IPS DF 6.9 (cell line): ENCODE measurements at places on chromosomes 6 and 20.

DNA sequence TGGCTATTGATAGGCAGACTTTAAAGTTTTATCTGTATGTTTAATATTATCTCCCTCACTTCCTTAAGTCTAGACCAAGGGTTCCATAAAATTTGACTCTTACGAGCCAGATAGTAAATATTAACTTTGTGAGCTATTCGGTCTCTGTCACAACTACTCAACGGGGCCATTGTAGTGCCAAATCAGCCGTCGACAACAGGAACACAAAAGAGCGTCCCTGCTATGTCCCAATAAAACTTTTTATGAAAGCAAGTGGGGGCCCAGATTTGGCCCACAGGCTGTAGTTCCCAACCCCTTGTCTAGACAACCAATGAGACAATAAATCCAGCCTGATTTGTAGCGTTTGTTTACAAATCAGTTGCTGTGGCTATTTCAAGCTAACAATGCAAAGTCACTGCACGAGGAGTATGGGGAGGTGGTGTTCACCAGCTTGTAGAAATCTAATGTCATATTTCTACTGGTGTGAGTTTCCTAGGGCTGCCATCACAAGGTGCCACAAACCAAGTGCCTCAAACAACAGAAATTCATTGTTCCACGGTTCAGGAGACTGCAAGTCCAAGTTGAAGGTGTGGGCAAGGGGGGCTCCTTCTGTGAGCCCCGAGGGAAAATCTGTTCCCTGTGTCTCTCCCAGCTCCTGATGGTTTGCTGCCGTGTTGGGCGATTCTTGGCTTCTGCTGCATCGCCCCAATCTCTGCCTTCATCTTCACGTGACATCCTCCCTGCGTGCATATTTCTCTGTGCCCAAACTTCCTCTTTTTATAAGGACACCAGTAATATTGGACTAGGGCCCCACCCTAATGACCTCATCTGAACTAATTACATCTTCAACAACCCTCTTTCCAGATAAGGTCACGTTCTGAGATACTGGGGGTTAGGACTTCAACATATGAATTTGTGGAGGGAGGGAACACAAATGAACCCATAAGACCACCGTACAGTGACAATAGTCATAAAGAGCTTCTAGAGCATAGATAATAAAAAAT, 356.0 kb upstream of the JARID2 start:
- no peaks in the 10 kb centered on the region for H3K36me3 ChIP-seq
- no peak overlapping the region for H3K4me3 ChIP-seq
- no peak for DNase-seq
- no peaks in the 10 kb centered on the region for H3K27me3 ChIP-seq
- H3K4me1 ChIP-seq = no peaks in the 10 kb centered on the region

- no peaks in the 10 kb centered on the region for H3K27me3 ChIP-seq
- no peaks in the 10 kb centered on the region for H3K36me3 ChIP-seq
Observed at GRCh38 chr6:11012295-11012754, 31.8 kb downstream of the ELOVL2 start.

DNA sequence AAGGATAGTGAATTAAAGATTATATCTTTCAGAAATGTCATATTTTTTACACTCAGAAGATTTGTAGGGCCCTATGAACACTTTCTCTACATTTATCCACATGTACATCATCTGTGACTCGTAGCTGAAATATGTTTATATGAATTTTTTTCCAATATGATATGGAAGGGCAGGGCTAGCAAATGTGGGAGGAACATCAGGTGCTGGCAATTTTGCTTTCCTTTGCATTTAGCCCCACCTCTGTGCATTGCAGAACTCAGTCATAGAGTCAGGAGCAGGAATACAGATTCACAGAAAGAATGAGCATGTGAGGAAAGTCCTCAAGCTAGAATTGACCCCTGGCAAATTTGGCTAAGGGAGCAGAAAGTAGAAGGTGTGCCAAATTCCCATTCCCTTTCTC, 129.9 kb downstream of the CRYBG1 start:
- H3K27ac ChIP-seq = no peak overlapping the region
- DNase-seq = no peak
- H3K4me1 ChIP-seq = no peaks in the 10 kb centered on the region
- no peaks in the 10 kb centered on the region; the same call in 1 of the 2 replicates for H3K27me3 ChIP-seq
- no peak overlapping the region for H3K4me3 ChIP-seq

- no peaks in the 10 kb centered on the region for H3K27me3 ChIP-seq
- H3K36me3 ChIP-seq = no peaks in the 10 kb centered on the region
- no peak for DNase-seq
- H3K27ac ChIP-seq = no peak overlapping the region
- no peak overlapping the region for H3K4me3 ChIP-seq
Observed at GRCh38 chr20:50663095-50663821, 28.1 kb downstream of the RIPOR3 start.

GRCh38 chr20:37899105-37900045, 3.6 kb upstream of the VSTM2L start:
- DNase-seq = no peak
- no peak overlapping the region for H3K4me3 ChIP-seq
- H3K36me3 ChIP-seq = no peaks in the 10 kb centered on the region
- no peaks in the 10 kb centered on the region for H3K27me3 ChIP-seq

- H3K27ac ChIP-seq = no peak overlapping the region
- no peaks in the 10 kb centered on the region; the same call in 1 of the 2 replicates for H3K4me1 ChIP-seq
- no peak for DNase-seq
- no peaks in the 10 kb centered on the region for H3K36me3 ChIP-seq
- H3K27me3 ChIP-seq = no peaks in the 10 kb centered on the region
- H3K4me3 ChIP-seq = no peak overlapping the region
Observed at GRCh38 chr6:154245506-154245905, 111.1 kb downstream of the IPCEF1 start.

- no peak overlapping the region for H3K27ac ChIP-seq
- no peaks in the 10 kb centered on the region for H3K27me3 ChIP-seq
- no peaks in the 10 kb centered on the region; the same call in 1 of the 2 replicates for H3K4me1 ChIP-seq
- no peak for DNase-seq
- no peaks in the 10 kb centered on the region for H3K36me3 ChIP-seq
Observed at GRCh38 chr6:2531426-2532215, 219.1 kb downstream of the MYLK4 start.
